ENCODE measurements at places on chromosomes 3 and 15. TPM values are rescaled to one million over a fixed set of nuclear protein-coding genes. Genes with fewer than 3 reads are reported as not detected.

The DNAH12 gene
- 0.14 TPM for total RNA-seq

The FETUB gene
- total RNA-seq, result not detected

The CHRNA5 gene
- total RNA-seq, result 0.27 TPM

- no peak for DNase-seq
Measured at GRCh38 chr3:106332884-106333283, 464.1 kb upstream of the CBLB start.

GRCh38 chr15:63554337-63554927, 42.8 kb upstream of the FBXL22 start:
- no peak for DNase-seq

- DNase-seq, result no peak
Measured at GRCh38 chr3:37453393-37454389, 279.3 kb upstream of the LRRFIP2 start.

DNA sequence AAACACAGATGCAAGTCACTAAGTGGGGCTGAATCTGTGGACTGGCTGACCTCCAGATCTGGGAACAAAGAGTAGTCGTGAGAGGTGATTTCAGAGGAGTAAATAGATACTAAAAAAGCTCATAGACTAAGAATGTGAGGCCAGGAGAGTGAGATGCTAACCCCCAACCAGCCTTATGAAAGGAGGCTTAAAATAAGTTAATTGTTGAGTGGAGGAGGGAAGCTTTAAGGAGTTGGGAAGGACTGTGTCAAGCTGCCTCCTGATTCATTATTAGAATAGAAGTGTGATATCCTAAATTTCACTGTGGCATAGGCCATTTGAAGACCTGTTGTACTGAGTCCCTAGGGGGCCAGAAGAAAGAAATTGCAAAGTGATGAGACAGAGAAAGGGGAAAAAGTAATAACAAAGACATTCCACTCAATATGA, 107.6 kb downstream of the RBPMS2 start:
- no peak for DNase-seq

DNA sequence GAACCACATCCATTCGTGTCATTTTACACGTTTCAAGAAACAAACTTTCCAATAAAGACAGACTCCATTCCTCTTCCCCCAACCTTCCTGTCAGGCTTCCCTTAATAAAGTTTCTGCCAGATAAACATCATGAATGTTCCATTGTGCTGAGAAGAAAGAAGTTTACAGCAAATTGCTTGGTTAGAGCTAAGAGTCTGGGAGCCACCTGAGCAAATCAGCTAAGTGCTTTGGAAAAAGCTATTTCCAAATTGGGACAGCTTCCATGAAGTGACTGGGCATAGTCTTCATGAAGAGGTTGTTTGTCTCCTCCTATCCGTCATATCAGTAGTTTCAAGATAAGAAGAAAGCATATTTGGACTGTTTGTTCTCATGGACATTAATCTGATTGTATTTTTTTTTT, 77.0 kb downstream of the MAGI1 start:
- DNase-seq, result no peak

All from thoracic aorta (tissue), 2 donors.